Activated CD4-positive, alpha-beta T cell treated with anti-CD3 and anti-CD28 coated beads for 36 hours (primary cell): ENCODE measurements at places on chromosomes 2 and 18. TPM values are rescaled to one million over a fixed set of nuclear protein-coding genes. Genes with fewer than 3 reads are reported as not detected.

Gene MREG
- total RNA-seq: 9.8 TPM

Gene SERPINB13
- not detected for total RNA-seq

Gene CNGA3
- not detected for total RNA-seq

Gene RAB1A
- 84.8 TPM for total RNA-seq

Gene SPP2
- total RNA-seq: not detected
